NCI-H774 (cell line): ENCODE measurements at places on chromosomes 5 and 9.
A peak's percentile ranks its signal among the peaks of the same experiment; 100 is the strongest.

- no peak for DNase-seq
Measured at GRCh38 chr5:71533142-71533541, 54.0 kb upstream of the MCCC2 start.

GRCh38 chr5:66072031-66072430, 72.1 kb upstream of the SREK1 start:
- no peak for DNase-seq

DNA sequence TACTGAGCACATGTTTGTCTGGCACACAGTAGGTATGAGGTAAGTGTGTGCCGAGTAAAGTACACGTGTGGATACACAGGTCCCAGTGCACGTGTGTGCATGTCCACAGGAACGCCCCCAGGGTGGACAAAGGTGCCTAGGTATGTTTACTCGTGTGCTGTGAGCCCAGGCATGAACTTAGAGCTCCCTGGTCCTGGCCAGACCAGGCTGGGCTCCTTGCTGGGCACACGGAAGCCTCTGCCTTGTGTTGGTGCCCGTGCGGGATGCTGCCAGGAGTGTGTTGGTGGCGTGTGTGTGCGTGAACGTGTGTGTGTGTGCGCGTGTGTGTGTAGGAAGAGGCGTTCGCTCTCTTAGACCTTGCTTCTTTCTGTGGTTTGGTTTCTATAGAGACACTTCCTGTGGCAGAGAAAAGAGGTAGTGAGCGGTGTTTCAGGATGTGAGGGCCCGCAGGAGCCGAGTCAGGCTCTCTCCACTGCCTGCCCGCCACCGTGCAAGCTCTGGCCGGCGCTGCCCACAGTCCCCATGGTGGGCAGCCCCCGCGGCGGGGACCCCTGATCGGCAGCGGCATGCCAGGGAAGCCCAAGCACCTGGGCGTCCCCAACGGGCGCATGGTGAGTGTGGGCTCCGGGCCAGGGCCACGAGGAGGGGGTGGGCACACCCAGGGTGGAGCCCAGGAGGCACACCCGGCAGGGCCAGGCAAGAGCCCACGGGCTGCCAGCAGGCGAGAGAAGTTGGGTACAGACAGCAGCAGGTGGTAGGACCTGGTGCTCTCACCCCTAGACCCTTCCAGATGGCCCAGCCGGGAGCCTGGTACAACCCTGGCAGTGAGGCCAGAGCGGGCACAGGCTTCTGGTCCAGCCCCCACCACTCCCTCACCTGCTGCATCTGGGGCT, at the start of gene RGS14:
TSS of gene RGS14 (plus strand) at position 466 of the 893 bp plus-strand sequence. CDS start at position 567, 101 bp downstream.
- peak; percentile 34 for DNase-seq

- DNase-seq, result no peak
Measured at GRCh38 chr5:76763136-76763535, 47.2 kb downstream of the F2R start.

GRCh38 chr5:25641124-25641523, 996.3 kb upstream of the CDH10 start:
- no peak for DNase-seq

GRCh38 chr5:125134216-125135081, 388.0 kb upstream of the ZNF608 start:
- DNase-seq, result no peak

DNA sequence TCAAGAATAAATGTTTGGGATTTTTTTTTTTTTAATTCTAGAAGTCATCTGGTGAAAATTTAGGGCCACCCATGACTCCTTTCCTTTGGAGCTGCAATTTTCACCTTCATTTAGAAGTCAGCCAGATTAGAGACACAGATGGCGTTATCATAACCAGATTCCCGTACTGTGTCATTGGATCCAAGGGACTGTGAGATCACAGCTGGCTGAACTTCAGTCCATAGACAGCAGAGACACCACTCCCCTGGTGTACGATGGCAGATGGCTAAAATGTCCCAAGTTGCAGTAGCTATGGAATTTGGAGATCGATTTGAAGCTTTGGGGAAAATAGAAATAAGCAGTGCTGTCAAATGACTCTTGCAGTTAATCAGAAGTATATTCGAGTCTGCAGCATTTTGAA, 216.3 kb downstream of the RFK start:
- DNase-seq, result no peak

- no peak for DNase-seq
Measured at GRCh38 chr5:85648495-85648894, 969.2 kb upstream of the COX7C start.

DNA sequence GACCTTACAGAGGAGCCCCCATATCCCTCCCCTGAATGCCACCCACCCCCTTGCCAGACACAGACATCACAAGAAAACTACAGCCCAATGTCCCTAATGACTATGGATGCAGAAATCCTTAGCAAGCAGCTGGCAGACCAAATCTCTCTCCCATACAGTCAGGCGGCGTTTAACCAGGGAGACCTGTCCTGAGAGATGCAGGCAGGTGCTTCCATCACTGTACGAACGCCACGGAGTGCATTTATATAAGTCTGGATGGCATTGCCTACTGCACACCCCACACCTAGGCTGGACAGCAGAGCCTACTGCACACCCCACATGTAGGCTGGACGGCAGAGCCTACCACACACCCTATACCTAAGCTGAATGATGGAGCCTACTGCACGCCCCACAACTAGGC, 34.4 kb upstream of the SARDH start:
- DNase-seq, result no peak

DNA sequence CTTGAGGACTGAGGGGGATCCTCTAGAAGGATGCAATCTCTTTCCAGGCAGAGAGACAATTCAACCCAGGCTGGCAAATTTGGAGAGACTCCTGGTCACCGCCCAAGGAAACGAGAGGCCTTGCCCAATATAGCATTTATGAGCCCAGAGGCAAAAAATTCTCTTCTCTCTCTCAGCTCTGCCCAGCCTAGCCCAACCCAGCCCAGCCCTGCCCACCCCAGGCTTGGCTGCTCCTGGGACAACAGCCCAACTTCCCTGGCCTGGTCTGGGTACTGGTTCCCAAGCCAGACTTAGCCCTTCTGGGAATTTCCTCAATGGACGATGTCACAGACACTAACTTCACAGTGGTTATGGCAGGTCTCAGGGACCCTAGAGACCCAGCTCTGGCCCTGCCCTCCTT, 116.5 kb downstream of the PSD2 start:
- DNase-seq, result no peak

- DNase-seq, result no peak
Measured at GRCh38 chr9:138049779-138050471, 172.3 kb downstream of the CACNA1B start.

- no peak for DNase-seq
Measured at GRCh38 chr5:66223637-66224036, 79.5 kb downstream of the SREK1 start.

GRCh38 chr5:34684281-34684979, 28.3 kb downstream of the RAI14 start:
- DNase-seq, result peak; percentile 94

GRCh38 chr5:32283061-32283460, 29.7 kb downstream of the MTMR12 start:
- no peak for DNase-seq

DNA sequence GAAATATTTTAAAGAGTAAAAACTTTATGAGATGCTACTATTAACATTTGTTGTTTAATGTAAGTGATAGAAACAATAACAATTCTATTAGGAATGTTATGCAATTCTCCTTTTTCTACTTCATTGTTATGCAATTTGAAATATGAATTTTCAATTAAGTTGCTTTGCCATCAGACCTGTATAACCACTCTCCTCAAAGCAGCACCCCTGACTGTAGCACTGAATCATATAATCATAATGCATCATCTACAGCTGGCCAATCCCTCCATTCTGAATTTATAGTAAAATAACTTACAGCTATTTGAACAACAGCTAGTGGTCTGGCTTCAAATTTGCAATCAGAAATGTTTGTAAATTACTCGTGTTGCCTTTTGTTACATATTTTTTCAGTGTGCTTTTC, 29.2 kb downstream of the FBXO4 start:
- DNase-seq, result no peak

- no peak for DNase-seq
Measured at GRCh38 chr9:83715794-83716193, 8.0 kb upstream of the UBQLN1 start.

GRCh38 chr9:21890696-21891095, 88.3 kb downstream of the MTAP start:
- DNase-seq, result no peak

- no peak for DNase-seq
Measured at GRCh38 chr5:171956314-171956713, 50.1 kb downstream of the FBXW11 start.

DNA sequence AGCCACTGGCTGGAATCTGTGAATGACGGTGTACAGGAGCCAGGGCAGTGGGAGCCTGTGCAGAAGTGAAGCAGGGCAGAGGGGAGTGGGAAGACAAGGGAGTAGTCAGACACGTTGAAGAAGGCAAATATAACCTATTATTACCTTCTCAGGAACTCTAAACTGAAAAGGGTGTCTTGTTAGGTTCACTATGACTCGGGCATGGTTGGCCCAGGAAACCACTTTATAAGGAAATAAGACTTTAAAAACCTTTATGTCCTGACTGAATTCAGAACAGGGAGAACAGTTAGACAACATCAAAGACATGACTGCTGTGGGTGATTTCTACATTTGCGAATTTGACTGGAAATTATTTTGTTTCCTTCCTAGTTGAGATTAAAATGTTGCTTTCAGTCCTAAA, 107.5 kb downstream of the ACER2 start:
- DNase-seq, result no peak

GRCh38 chr9:70256123-70256551, 2.6 kb upstream of the SMC5 start:
- DNase-seq, result no peak

- DNase-seq, result no peak
Measured at GRCh38 chr5:55668356-55668755, 43.8 kb downstream of the SLC38A9 start.

- DNase-seq, result no peak
Measured at GRCh38 chr5:36694351-36694750, 87.9 kb downstream of the SLC1A3 start.

GRCh38 chr5:139698490-139699146, 50.5 kb downstream of the CXXC5 start:
- peak; percentile 75 for DNase-seq

GRCh38 chr5:34844106-34844505, 5.1 kb downstream of the TTC23L start:
- DNase-seq, result no peak

DNA sequence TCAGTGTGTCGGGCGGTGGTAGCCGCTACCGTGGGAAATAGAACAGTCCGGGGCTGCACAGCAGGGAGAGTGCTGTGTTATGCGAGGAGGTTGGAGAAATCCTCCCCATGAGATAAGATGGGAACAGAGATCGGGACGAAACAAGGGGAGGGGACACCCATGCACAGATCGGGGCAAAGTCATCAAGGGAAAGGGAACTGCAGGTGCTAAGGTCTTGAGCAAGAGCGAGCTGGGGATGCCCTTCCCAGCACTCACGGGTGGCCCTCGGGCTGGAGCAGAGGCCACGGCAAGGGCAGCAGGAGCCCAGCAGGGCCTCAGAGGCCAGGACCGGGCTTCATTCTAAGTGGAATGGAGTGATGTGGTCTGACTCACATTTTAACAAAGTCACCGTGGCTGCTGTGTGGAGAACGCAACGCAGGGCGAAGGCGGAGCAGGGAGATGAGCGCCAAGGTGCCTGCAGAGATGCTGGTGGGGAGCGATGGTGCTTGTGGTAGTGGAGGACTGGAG, 7.7 kb downstream of the IL13 start:
- no peak for DNase-seq

DNA sequence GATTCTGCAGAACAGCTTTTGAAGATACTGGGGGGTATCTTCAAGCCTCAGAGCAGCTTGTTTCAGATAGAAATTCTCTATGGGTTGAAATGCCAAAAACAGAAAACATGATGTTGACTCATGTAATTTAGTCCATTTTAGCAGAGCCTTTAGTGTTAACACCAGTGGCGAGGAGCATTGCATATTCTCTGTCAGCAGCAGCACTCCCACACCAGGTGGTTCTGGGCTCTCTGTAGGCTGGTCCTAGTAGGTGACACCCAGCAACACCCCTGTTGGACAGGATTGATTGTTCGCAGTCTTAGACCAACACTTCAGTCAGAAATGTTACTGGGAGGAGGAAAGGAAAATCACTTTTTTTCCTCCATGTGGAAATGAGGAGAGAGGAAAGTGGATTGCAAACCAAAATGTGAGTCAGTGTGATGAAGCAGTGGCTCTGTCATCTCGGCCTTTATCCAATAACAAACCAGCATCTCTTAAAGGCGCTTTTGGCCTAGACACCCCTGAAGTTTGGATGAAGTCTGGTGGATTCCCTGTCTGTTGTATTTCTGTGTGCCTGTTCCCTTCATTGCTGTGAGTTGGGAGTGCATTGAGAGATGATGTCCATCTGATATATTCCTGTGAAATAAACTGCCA, 16.8 kb downstream of the SLC46A2 start:
- no peak for DNase-seq
